T-helper 2 cell (primary cell): ENCODE measurements at places on chromosomes 11 and 22.

GRCh38 chr11:128349650-128350299 is 237.6 kb downstream of the ETS1 start:
- no peak for DNase-seq

GRCh38 chr11:72140661-72141060 is 5.1 kb downstream of the FOLR3 start:
- no peak for DNase-seq

DNA sequence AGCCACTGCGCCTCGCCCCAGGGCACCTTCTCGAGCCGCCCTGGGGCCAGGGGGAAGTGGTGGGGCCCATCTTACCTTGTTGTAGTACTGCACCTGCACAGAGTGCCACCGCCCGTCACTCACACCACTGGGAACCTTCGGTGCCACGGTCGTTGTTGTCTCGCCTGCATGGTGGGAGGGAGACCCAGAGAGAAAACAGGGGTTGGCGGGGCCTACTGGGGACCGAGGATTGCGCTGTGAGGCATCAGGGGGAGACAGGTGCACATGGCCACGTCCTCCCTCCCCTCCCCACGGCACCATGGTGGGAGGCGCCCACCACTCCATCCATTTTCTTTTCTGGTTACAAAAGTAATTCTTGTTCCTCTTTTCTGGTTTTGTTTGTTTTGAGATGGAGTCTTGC is 97.8 kb downstream of the TRMU start:
- DNase-seq: no peak

DNA sequence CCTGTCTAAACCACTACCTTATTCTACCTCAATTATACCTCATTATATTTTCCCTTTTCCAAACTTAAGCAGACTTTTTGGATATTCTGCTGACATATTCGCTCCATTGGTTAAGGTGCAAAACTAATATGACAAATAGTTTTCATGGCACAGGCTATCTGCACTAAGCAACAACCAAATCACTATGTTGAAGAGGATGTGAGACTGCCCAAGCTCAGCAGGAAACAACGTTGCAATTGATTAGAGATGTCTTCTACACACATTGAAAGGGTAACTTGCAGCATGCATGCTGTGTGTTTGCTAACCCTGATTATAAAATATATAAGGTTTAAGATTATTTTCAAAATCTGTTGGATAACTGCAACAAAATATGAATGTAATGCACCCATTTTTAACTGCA is 61.6 kb downstream of the STK33 start:
- DNase-seq: no peak

DNA sequence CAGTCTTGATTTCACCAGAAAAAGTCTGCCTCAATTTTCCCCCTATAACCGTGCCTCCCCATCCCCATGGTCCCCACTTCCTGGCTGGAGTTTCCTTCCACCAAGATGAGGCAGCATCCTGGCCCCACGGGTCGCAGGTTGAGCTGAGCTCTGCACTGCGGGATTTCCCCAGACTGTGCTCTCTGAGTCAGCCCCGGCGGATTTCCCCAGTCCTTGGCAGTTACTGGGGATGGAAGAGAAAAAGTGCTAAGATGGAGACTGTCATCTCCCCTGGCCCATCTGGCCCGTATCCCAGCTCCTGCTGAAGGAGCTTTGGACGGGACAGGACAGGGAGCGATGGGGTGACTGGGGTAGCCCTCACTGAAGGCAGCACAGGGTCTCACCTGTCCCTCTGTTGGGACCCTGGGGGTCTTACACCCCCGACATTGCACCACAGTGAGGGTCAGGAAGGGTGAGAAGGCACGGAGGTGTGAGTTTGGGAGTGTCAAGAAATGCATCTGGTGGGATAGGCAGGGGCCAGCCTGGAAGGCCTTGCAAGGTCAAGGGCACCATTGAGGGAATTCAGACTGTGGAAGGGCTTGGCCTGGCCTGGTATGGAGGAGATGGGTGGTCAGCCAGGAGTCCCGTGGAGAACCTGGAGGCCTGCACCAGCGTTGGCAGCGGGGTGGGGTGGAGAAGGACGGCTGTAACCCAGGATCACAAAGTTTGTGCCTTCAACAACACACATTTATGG is 36.5 kb downstream of the NADSYN1 start:
- peak; percentile 51 for DNase-seq

DNA sequence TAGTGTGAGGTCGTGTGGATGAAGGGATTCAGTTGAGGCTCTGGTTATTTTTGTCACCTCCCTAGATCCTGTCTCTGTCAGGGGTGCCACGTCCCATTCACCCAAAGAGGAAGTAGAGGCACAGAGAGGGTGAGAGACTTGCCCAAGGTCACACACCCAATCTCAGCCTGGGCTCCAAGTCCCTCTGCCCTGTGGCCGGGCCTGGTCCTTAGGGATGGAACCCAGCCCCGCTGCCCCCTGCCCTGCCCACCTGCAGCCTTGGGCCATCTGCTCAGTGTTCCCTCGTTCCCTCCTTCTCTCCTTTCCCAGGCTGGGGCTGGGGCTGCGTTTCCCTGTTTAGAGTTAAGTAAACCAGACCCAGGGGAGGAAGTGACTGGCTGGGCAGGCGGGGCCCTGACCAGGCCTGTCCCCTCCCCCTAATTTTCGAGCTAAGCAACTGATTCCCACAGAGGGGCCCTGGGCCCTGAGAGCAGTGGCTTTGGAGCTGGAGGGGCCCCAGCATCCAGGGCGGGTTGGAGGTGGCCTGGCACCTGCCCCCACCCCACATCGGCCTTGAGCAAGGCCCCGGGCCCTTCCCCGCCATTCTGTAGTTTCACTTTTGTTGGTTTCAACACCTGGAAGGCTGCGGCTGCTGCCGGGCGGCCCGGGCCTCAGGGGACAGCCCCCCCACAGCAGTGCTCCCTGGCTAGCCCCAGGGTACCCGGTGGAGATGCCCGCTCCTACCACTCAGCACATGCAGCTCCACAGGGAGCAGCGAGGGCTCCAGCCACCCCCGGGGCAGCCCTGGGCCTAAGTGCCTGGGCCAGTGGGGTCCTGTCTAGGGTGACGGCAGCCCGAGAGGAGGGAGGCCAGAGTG is 1.5 kb downstream of the TCIRG1 start:
- no peak for DNase-seq

DNA sequence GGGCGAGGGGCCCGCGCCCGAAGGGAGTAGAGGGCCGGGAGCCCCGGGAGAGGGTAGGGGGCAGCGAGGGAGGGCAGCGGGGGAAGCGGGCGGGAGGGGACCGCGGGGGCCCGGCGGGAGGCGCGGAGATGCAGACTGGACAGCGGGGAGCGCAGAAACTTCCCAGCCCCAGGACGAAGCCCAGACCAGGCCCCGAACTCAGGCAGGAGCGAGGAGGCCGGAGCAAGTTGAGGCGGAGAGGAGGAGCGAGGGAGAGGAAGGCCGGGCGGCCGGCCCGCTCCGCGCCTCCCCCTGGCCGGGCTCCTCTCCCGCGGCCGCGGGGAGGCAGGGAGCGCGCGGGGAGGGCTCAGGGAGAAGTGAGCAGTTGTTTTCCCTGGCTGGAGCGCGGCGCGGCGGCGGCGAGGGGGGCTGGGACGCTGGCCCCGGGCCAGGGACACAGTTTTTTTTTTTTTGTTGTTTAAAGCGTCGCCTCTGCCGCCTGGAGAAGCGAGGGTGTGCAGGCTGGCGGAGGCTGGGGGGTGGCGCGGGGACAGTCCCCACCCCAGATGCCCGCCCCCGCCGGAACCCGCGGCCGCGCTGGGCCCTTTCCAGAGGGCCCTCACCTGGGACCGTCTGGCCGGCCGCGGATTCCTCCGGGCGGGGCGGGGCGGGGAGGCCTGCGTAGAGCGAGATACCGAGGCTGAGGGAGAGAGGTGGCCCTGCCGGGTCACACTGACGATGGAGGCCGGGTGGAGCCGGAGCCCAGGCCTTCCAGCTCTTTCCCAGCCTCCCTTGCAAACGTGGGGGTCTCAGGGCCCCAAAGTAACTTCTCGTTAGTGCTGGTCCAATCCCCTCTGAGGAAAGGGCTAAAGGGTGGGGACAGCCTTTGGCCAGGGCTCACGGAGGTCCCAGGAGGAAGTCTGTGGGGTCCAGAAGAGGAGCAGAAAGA is at the start of gene LTBP3:
LTBP3 (minus strand) TSS at position 358 of the 928 bp plus-strand sequence. CDS start 400 bp downstream, outside the sequence.
- DNase-seq: no peak

DNA sequence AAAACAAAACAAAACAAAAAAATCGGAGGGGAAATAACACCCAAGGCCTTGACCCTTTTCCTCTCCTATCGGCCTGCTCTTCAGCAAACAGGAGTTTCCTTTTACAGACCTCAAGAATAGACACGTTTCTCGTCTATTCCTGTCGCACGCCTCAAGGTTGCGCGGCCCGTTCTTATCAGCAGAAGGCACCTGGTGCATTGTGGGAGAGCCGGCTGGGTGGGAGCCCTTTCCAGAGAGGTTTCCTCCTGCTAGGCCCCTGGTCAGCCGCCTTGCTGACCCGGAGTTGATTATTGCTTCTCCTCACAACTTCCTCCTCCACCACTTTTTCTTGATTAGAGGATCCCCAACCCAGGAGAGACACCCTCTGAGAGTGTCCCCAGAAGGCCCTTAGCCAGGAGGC is 497.3 kb downstream of the MIAT start:
- DNase-seq: no peak

GRCh38 chr22:50671641-50672040 is 982 bp upstream of the SHANK3 start:
- no peak for DNase-seq

DNA sequence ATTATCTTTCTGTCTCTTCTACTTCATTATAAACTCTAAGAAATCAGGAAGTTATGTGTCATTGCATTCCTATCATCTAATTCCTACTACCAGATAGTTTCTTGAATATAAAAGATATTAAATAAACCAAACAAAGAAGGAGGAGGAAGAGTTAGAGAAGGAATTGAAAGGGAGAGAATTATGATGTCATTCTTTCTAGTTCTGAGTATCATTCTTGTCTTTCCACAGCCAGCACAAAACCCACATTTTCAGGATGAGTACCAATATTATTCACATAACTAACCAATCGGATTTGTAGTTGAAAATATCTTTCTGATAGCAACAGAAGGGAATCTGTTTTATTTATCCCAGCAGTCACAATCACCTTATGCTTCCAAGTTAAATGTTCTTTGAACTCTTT is 13.3 kb downstream of the MS4A13 start:
- DNase-seq: no peak

DNA sequence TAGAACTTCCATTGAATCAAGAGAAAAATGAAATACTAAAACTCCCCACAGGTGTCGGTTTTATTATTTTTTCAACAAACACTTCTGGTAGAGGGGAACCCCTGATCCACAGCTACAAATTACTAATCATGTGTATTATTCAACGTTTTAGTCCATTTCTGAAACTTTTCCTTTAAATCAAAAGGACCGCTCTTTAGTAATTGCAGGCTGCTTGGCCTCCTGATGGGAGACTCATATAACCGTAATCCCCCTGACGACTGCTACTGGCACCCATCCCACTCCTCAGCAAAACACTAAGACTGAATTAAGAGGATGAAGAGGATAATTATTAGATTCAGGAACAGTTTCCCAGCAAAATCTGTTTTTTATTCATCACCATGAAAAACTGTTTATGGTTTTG is 46.4 kb downstream of the PAX6 start:
- DNase-seq: no peak

DNA sequence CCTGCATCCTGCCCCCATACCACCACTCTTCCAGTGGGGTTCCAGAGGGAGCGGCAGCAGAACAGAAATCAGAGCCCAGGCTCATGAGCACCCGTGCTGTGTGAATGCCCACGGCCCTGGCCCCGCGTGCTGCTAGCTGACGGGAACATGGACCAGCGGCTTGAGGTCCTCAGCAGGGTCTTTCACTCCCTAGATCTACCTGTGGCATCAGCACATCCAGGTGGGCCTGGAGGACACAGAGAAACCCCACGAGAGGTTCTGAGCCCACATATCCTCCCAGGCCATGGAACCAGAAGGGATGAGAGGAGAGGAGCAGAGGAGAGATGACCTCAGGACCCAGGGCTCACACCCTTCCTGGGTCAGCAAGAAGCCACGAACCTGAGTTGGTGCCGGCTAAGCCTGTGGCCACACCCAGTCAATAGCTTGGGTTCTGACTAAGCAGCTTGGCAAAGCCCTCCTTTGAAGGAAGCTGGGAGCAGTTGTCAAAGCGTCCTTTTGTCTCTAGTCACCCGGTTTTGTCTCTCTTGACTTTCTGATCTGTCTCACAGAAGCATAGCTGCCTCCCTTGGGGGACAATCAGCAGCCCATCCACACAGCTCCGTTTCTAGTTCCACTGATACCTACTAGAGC is 89.3 kb upstream of the LMO1 start:
- no peak for DNase-seq

GRCh38 chr11:67465189-67465510 is 3.9 kb downstream of the TMEM134 start:
- no peak for DNase-seq

DNA sequence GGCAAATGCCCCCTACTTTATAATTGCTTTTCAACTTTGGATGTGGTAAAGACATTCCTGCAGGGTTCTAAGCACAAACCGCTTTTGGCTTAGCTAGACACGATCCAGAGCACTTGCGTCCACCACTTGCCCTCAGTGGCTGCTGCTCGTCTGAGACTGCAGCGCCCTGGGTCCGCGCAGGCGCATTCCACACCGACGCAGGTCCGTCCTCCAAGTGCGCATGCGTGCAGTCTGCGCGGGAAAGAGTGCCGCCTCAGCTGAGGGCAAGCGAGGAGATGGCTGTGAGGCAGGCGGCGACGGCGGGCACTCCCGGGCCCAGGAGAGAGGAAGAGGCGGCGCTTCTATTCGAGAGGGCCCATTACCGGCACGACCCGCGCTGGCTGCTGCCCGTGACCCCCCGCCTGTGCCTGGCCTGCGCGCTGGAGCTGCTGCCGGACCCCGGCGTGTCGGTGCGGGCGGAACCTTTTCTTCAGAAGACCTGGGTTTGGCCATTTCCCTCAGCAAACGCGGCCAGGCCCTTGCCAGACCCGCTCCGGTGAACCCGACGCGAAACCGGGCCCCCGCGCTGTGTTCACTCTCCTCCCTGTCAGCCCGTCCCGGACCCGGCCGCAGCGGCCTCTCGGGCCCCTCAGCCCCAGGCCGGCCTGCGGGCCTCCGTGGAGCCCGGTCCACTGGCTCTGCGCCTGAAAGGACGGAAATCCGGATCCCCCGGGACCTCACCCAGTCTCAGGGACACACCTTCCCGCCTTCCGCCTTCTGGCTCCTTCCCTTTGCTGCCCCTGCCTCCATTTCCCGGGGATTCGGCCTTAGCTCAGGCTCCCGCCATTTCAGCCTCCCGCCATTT is at the start of gene MEI1:
MEI1 (plus strand) TSS at position 240 of the 844 bp plus-strand sequence; CDS start at position 276, 36 bp downstream.
- peak; percentile 92 for DNase-seq

DNA sequence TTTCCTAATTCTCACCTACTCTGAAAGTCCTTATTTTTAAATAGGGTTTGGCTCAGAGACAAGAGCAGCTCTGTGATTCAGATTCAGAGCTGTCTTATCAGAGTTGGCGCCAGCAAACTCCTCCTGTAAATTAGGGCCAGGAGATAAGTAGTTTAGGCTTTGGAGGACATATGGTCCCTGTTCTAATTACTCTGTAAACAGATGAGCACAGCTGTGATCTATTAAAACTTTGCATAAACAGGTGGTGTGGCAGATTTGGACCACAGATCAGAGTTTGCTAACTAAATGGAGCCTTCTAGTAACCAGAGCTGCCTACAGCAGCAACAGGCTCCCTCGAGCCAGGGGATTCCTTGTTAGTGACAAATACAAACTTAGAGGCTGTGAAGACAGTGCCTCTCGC is 27.9 kb downstream of the YPEL1 start:
- DNase-seq: no peak

- DNase-seq: no peak
Observed at GRCh38 chr11:13928566-13929251, 33.8 kb upstream of the SPON1 start.
